ENCODE measurements at places on chromosomes 4 and X.

GRCh38 chrX:22121161-22121560, 89.0 kb downstream of the PHEX start:
- no peak for DNase-seq

DNA sequence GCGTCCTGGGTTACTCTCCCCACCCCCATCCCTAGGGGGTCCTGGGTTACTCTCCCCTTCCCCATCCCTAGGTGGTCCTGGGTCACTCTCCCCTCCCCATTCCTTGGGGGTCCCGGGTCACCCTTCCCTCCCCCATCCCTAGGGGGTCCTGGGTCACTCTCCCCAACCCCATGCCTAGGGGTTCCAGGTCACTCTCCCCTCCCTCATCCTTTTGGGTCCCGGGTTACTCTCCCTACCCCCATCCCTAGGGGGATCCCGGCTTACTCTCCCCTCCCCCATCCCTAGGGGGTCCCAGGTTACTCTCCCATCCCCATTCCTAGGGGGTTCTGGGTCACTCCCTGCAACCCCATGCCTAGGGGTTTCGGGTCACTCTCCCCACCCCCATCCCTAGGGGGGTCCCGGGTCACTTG, 1.5 kb downstream of the ASMTL start:
- no peak for DNase-seq

- no peak for DNase-seq
Measured at GRCh38 chr4:108881190-108881589, 118.3 kb upstream of the ETNPPL start.

DNA sequence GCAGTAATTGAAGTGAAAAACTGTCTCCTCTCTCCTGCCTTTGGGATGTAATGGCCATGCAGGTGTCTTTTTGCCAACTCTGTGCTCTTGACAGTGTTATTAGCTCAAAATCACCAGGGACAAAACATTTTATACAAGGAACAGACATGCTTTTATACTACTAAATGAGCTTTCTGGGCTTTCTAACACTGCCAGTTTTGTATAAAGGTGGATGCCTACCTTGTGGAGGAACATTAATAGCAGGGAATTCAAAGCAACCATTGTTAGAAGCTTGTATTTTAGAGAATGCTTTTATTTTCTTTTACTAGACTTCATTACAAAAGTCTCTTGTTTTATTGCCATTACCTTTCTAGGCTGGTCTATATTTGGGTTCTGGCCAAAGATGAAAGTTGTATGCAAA, 54.7 kb upstream of the ARSJ start:
- DNase-seq = no peak

GRCh38 chr4:73019462-73020047, 50.0 kb downstream of the COX18 start:
- peak; percentile 30 for DNase-seq

DNA sequence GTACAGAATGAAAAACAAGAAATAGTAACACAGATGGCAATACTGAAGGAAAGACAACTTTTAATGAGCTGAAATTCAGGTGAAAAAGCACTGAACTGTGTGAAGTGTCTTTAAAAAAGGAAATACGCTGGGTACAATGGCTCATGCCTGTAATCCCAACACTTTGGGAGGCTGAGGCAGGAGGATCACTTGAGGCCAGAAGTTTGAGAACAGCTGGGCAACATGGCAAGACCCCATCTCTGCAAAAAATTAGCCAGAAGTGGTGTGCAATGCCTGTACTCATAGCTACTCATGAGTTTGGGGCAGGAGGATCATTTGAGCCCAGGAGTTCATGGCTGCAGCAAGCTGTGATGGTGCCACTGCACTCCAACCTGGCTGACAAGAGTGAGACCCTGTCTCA, 59.8 kb upstream of the COX18 start:
- DNase-seq = no peak

DNA sequence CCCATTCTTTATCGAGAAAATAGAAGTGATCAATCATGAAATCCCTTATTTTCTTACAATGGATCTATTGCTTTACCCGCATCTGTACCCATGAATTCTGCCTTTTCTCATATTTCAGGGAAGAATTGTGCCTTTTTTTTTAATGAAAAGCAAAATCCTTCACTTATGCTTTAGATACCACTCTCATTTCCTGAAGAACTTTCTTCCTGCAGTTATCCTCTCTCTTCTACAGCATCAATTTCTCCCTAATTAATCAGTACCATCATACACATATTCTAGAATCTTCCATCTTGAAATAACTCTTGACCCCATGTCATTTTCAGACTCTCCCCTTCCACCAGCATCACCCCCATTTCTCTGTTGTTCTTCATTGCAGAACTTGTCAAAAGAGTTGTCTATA, 26.6 kb downstream of the ARL9 start:
- no peak for DNase-seq

GRCh38 chr4:14887842-14888433, 114.3 kb upstream of the CPEB2 start:
- no peak for DNase-seq

DNA sequence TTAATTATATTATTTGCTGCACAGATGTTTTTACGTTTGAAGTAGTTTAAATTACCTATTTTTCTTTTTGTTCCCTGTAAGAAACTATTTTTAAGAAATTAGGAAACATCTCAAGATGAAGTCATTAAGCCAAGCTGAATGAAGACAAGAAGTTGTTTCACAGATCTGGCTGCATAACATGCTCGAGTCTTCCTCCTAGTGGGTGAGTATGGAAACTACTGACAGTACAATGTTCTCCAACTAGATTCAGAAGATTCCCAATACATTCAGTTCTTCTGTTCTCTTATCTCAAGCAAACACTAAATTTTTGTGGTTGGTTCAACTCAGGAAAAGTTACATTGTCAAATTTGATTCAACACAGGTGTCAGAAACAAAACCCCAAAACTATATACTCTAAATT, 256.8 kb upstream of the VCX start:
- DNase-seq = peak; percentile 17

DNA sequence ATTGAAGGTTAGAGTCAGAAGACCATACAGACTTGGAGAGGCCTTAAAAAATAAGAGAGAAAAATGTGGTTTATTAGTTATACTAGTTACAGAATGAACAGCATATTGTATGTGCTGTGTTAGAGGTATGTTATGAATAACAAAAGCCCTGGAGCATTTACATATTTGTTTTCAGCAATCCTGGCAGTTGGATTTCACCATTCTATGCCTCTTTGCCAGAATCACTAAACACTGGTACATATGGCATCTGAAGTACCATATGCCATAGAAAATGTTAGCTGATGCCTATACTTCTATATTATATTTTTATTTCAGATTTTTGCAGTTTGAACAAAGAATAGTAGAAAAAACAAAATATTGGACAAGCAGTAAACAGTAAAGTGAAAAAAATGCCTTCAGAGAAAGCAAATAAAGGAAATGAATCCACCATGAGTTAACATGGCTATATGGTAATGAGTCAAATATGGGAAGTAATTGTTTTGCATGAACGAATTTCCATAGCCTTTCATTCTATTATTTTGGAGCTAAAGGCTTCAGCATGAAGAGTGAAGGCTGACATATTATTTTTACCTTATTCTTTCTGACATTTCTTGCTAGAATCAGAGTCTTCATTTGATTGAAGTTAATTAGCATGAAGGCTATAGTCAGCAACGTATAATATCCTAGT, 41.9 kb upstream of the PRDM8 start:
- no peak for DNase-seq

- DNase-seq = no peak
Measured at GRCh38 chrX:77786365-77786680, 307 bp upstream of the ATRX start.

GRCh38 chr4:26220696-26221095, 100.1 kb upstream of the RBPJ start:
- DNase-seq = no peak

DNA sequence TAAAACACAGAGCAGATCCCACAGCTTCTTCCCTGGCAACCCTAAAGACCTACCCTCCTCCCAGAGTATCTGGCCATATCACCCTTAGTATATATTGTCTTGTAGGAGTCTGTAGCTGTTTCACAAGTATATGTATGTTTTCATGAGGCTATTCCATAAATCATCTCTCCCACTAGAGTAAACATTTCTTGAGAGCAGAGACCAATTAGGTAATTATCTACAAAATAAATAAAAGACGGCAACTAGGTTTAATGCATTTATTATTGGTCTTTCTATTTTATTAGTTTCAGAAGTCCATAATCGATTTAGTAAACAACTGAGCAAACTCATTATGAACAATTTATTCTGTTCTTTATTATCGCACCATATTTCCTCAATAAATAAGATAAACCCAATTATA, 7.0 kb downstream of the ACOT9 start:
- no peak for DNase-seq

DNA sequence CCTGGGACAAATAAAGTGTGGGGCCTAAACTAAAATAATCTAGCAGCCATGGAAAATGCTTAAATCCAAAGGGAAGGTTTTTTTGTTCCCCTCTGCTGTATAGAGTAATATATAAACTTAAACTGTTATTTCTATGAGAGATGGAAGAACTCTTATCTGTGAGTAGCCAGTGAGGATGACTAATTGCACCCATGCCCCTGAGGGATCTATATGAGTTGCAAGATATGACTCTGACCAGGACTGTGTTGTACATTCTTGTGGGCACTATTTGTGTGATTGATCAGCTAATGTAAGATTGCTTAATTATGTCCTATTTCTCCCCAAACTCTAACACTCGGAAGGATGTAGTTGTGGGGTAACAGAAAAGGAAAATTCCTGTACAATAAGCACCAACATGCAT, 35.2 kb upstream of the AMBN start:
- DNase-seq = no peak
